CD4-positive, alpha-beta T cell treated with Interleukin-12 subunit alpha and Interleukin-12 subunit beta, for 1 hour (primary cell): ENCODE measurements at places on chromosomes 3 and 15.

- no peak for DNase-seq
These were observed 31.0 kb upstream of the KLHL25 start for GRCh38 chr15:85825719-85826118.

- DNase-seq, result no peak
These were observed 603.6 kb downstream of the PLOD2 start for GRCh38 chr3:145557405-145557804.

DNA sequence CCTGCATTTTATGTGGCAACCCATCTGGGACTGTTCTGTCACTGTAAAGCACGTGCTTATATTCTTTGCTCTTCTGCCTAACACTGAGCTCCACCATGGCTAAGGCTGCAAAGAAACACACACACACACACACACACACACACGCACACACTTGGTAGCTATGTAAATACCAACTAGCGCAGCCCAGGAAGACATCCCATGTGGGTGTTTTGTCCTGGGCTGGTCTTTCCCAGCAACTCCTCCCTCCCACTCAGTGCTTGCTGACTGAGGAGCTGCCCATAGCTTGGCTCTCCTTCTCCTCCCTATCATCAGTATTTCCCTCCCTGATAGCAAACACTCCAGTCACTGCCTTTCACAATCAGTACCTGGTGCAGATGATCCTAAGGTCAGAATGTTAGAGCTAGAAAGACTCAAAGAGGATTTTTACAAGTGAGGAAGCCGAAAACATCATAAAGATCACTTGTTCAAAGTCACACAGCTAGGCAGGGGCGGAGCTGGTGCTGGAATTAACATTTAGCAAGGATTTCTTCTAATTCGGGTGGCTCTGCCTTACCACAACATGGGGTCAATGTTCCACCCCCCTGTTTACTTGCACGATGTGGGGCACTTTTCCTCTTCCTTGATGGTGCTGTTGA, 377.1 kb upstream of the TBL1XR1 start:
- no peak for DNase-seq

- no peak for DNase-seq
These were observed 29.3 kb downstream of the SHQ1 start for GRCh38 chr3:72818905-72819304.

DNA sequence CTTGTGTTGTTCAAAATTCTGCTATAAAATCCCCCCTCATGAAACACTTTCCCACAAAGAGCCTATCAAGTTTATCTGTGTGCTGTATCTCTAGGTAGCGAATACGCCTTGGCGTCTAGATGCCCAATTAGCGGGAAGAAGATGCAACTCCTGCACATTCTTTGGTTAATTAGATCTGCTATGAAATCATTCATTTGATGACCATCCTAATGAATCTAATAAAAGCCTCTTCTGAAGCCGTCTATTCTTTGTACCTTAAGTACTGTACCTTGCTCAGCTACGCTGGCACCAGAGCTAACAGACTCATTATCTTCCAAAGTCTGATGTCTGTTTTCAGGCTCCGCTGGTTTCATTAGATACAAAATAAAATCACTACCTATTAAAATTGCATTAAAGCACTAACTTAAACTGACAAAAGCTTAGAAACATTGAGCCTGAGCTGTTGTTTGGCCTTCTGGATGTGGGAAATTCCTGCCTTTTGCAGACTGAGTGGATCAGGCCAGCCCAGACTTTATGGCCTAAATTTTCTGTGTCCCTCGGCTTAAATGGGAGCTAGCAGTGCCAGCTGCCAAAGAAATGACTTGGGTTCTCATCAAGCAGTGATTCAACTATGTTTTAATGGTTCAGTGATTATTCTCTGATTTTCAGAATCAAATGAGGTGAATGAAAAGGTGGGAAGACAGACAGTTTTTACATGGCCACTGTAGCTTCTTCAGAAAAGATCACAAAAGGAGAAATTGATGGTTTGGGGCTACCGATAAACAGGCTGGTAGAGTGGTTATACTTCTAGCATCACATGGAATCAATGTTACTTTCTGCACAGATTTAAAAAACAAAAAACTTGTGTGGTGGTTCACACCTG, 28.4 kb upstream of the CHST2 start:
- DNase-seq, result no peak
